ENCODE measurements at places on chromosomes 5 and 9. TPM values are rescaled to one million over a fixed set of nuclear protein-coding genes. Genes with fewer than 3 reads are reported as not detected.

The SLC1A3 gene
- 8.9 TPM for total RNA-seq

DNA sequence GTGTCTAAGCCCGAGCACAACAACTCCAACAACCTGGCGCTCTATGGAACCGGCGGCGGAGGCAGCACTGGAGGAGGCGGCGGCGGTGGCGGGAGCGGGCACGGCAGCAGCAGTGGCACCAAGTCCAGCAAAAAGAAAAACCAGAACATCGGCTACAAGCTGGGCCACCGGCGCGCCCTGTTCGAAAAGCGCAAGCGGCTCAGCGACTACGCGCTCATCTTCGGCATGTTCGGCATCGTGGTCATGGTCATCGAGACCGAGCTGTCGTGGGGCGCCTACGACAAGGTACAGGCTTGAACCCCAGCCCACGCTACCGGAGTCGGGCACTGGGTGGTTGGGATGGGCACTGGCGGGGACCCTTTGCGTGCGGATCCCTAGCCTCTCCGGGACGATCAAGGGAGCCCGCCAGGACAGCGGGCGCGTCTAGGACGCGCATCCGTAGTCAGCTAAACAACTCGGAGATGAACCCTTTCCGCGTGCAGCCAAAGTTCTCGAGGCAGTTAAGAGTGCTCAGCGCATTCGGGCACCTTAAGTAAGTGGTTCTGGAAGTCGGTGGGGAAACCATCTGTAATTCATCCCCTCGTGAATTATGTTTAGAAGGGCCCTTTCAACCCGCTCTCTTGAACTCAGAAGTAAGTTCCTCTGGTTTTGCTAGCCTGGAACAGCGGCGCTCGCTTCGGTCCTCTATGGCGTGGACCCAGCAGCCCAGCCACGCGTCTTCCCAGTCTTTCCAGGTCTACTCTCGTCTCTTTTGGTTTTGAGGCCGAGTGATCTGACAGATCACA is 1.3 kb downstream of the KCNN2 start:
- no peak for ATAC-seq

- ATAC-seq: no peak
Measured at GRCh38 chr9:107809871-107810460, 320.4 kb upstream of the KLF4 start.

GRCh38 chr9:32968101-32969011 is 33.1 kb downstream of the APTX start:
- no peak for ATAC-seq
